Tibial nerve (tissue), 4 donors: ENCODE measurements at places on chromosomes 16 and 17. TPM values are rescaled to one million over a fixed set of nuclear protein-coding genes. Genes with fewer than 3 reads are reported as not detected.

ERBB2 gene
- total RNA-seq, result 131 TPM

KRT24 gene
- not detected for total RNA-seq

CCL1 gene
- not detected for total RNA-seq

DNA sequence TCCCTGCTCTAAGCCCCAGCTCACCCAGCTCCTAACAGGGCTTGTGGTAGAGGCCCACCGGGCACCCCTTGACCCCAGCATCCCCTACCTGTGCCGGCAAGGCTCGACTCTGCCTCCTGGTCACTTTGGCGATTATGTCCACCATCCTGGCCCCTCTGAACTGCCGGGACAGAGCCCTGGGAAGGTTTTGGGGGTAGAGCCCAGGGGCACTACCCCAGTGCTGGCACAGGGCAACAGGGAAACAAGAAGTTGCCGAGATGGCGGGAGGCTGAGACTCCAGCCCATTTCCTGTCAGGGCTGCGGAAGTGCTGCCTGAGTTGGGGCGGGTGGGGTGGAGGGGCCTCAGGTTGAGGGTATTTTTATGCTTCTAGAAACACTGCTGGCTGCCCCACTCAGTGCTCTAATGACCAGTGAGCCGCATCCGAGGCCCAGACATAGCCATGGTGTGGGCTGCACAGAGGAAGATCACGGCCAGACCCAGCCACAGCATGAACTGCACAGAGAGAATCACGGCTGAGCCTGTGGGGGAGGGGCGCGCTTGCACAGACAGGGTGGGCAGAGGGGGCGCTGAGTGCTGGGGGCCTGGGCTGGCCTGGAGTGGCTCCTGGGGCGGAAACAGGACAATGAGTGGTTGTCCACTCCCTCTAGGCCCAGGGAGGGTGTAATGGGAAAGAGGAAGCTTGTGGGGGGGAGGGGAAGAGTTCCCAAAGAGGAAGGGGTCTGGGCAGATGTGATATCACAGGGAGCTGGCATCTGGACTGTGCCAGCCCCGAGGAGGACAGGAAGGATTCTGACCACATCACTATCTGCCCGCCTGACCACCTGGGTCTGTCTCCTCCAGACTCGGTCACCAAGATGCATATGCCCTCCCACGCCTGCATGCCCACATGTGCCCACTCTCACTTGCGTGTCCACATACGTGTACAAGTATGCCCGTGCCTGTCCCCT, 22.3 kb downstream of the ARHGAP27 start:
- no peak overlapping the region for H3K4me3 ChIP-seq
- H3K27me3 ChIP-seq, result no peaks in the 10 kb centered on the region
- DNase-seq, result peak; percentile 56
- H3K27ac ChIP-seq, result peak overlapping the region; percentile 64

- peak within 1 kb of the TSS; percentile 75 for H3K4me3 ChIP-seq
- peak within 1 kb of the TSS; percentile 99 for H3K27ac ChIP-seq
- H3K4me1 ChIP-seq, result peaks cover 33% of the 10 kb centered on the region
- DNase-seq, result peak; percentile 98
- H3K36me3 ChIP-seq, result peaks cover 16% of the 10 kb centered on the region
- no peaks in the 10 kb centered on the region for H3K27me3 ChIP-seq
Observed at GRCh38 chr16:1964506-1965395, at the start of gene RPS2. Gene RPS2, minus strand, starts transcription at chr16:1964826. Its CDS starts 201 bp downstream, at chr16:1964625.

NBR1 gene
- 72.6 TPM for total RNA-seq

DNA sequence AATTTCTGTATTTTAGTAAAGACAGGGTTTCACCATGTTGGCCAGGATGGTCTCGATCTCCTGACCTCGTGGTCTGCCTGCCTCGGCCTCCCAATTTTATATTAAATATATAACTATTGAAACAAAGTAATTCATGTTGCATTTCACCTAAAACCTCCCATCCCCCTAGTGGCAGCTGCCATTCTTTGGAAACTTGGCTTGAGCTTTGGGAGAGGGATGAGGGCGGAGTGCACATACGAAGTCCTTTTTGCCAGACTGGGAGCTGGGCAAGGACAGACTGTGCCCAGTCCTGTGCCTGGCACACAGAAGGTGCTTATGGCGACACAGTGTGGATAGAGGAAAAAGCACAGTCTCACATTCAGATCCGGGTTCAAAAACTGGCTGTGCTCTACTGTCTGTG, 83.8 kb downstream of the NETO2 start:
- no peaks in the 10 kb centered on the region for H3K27me3 ChIP-seq
- H3K36me3 ChIP-seq, result no peaks in the 10 kb centered on the region
- DNase-seq, result no peak
- H3K27ac ChIP-seq, result no peak overlapping the region
- no peak overlapping the region for H3K4me3 ChIP-seq

DNA sequence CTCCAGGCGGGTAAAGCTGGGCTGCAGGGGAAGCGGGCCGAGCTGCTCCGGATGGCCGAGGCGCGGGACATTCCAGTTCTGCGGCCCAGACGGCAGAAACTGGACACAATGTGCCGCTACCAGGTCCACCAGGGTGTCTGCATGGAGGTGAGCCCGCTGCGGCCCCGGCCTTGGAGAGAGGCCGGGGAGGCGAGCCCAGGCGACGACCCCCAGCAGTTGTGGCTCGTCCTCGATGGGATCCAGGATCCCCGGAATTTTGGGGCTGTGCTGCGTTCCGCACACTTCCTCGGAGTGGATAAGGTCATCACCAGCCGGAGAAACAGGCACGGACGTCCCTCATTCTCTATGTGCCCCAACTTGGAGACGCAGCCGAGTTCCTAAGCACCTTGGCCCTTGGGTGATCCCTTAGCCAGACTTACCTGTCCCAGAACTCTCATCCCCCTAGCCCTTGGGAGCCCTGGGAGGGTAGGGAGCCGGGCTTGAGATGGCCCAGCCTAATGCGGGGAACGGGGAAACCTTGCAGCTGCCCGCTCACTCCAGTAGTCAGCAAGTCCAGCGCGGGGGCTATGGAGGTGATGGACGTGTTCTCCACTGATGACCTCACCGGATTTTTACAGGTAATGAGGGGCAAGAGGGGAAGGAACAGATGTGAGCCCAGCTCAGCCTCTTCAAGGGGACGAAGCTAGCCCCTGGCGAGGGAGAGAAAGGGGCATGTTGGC, 806 bp downstream of the MRM1 start:
- no peaks in the 10 kb centered on the region for H3K27me3 ChIP-seq
- H3K36me3 ChIP-seq, result peaks cover 1% of the 10 kb centered on the region
- H3K4me3 ChIP-seq, result peak overlapping the region; percentile 59
- DNase-seq, result no peak
- peak overlapping the region; percentile 85 for H3K27ac ChIP-seq

GRCh38 chr17:29588017-29588561, 1.4 kb downstream of the GIT1 start:
- DNase-seq, result no peak
- H3K27ac ChIP-seq, result peak overlapping the region; percentile 80
- H3K4me1 ChIP-seq, result peaks cover 90% of the 10 kb centered on the region
- peak overlapping the region; percentile 96 for H3K4me3 ChIP-seq

WNT9B gene
- 0.90 TPM for total RNA-seq

DNA sequence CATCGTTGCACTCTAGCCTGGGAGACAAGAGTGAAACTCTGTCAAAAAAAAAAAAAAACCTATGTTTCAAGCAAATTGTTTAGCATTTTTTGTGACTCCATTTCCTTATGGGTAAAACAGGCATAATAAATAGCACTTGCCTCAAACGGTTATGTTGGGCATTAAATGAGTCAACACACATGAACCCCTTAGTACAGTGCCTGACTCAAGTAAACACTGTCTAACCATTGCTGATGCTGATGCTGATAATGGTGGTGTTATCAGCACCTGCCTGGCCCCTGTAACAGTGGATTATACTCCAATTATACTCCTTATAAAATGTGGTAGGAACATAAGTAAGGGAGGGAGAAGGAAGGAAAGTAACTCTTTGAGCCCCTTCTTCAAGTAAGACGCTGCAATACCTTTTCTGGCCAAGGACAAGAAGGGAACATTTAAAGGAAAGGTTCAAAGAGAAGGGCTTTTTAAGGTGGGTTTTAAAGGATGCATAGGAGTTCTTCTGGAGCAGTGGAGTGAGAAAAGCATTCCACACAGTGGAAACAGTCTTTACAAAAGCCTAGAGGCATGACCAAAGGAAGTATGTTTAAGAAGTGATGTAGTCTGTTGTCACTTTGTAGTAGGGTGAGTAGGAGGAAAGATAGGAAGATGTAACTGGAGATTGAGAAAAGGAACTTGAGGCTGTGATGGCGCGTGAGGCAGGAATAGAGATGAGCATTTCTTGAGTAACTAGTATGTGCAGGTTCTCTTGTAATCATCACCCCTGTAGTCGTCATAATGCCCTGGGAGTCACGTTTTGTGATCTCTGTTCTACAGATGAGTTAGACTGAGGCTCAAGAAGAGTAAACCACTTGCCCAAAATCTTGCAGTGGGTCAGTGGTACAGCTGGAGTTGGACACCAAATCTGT, 4.3 kb downstream of the SCNN1B start:
- H3K4me3 ChIP-seq, result no peak overlapping the region
- no peak for DNase-seq
- no peaks in the 10 kb centered on the region for H3K36me3 ChIP-seq
- H3K4me1 ChIP-seq, result no peaks in the 10 kb centered on the region
- H3K27ac ChIP-seq, result no peak overlapping the region

GRCh38 chr17:78241277-78242023, 10.0 kb downstream of the TMEM235 start:
- H3K36me3 ChIP-seq, result no peaks in the 10 kb centered on the region
- H3K4me3 ChIP-seq, result no peak overlapping the region
- no peaks in the 10 kb centered on the region for H3K4me1 ChIP-seq
- no peaks in the 10 kb centered on the region for H3K27me3 ChIP-seq
- DNase-seq, result no peak

DNA sequence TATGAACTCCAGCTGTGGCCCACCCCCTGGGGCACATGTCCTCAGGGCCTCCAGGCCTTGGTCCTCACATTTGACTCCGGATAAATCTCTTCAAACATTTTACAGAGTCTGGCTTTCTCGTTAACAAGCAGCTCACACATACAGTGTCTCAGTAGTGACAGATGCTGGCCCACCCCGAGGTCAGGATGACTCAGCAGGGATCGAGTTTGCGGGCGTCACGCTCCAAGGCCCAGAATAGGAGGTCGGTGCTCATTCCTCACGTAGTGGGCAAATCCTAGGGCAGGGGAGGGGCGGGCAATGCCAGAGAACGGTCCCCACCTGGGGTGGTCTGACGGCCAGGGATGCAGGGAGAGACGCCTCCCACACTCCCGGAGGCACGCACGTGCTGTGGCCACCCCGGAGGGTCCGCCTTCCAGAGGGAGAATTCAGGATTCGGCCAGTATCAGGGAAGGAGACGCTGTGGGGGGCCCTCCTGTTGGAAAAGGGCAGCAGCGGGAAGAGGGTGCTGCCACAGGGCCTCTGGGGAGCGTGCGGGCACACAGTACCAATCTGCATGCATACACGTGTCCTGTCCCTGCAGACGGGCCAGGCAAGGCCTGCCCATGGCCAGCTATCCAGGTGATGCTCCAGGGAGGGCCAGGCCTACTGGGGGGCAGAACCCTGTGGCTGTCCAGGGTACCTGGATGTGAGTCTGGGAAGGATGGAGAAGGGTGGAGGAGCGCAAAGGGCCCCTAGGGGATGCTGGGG, 8.6 kb downstream of the SLC7A5 start:
- no peaks in the 10 kb centered on the region for H3K27me3 ChIP-seq
- no peak overlapping the region for H3K4me3 ChIP-seq
- no peaks in the 10 kb centered on the region for H3K36me3 ChIP-seq
- no peak overlapping the region for H3K27ac ChIP-seq
- DNase-seq, result no peak
- H3K4me1 ChIP-seq, result peaks cover 12% of the 10 kb centered on the region

GRCh38 chr17:46960152-46960551, 18.9 kb downstream of the RPRML start:
- no peak overlapping the region for H3K4me3 ChIP-seq
- H3K36me3 ChIP-seq, result no peaks in the 10 kb centered on the region
- H3K4me1 ChIP-seq, result no peaks in the 10 kb centered on the region
- no peak overlapping the region for H3K27ac ChIP-seq

CA5A gene
- total RNA-seq, result not detected

DNA sequence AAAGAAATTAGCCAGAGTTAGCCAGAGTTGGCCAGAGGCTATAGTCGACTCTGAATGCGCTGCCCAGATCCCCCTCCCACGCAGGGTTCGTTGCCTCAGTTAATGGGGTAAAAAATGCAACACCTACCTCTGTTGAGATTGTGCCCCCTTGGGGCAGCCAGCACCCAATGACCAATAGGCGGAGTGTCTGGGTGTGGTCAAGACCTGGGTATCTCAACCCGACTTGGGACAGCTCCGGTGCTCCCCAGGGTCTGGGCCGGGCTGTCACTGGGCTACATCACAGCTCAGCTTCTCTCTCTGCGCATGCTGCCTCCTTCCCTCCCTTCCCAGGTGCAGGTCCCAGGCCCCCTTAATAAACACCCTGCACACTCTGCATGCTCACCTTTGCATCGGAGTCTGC, 59.6 kb upstream of the GCSH start:
- no peaks in the 10 kb centered on the region for H3K27me3 ChIP-seq
- no peaks in the 10 kb centered on the region for H3K36me3 ChIP-seq
- DNase-seq, result no peak

SKA2 gene
- total RNA-seq, result 55.7 TPM

- H3K36me3 ChIP-seq, result peaks cover 15% of the 10 kb centered on the region
- no peaks in the 10 kb centered on the region for H3K4me1 ChIP-seq
- H3K27ac ChIP-seq, result no peak overlapping the region
Observed at GRCh38 chr16:23694265-23694643, 15.6 kb downstream of the PLK1 start.

OR1A1 gene
- not detected for total RNA-seq

PHKB gene
- total RNA-seq, result 80.4 TPM

TPSG1 gene
- total RNA-seq, result not detected

- no peak for DNase-seq
- H3K4me3 ChIP-seq, result no peak overlapping the region
- H3K4me1 ChIP-seq, result no peaks in the 10 kb centered on the region
- H3K36me3 ChIP-seq, result no peaks in the 10 kb centered on the region
Observed at GRCh38 chr16:48511071-48511540, 98.9 kb downstream of the N4BP1 start.

DNA sequence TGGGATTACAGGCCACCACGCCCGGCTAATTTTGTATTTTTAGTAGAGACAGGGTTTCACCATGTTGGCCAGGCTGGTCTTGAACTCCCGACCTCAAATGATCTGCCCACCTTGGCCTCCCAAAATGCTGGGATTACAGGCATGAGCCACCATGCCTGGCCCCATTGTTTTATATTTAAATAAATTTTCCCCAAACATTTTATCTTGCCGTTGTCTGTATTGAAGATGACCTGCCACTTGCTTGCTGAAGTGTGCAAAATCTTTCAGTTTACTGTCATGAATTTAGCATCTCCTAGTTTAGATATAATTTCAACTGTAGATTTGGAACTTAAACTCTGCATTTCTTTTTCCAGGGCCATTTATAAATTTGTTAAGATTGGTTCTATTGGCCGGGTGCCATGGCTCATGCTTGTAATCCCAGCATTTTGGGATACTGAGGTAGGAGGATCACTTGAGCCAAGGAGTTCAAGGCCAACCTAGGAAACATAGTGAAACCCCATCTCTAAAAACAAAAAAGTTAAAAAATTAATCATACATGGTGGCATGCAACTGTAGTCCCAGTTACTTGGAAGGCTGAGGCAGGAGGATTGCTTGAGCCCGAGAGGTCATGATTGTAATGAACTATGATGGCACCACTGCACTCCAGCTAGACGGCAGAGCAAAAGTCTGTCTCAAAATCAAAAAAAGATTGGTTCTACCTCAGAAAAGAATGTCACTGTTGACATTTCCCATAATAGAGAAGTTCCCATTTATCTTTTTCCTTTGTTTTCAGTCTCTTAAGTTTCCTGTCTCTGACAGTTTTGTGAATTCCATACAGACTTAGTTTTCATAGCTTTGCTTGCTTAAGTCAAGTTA, 84.4 kb downstream of the VMP1 start:
- peak overlapping the region; percentile 74 for H3K27ac ChIP-seq
- no peaks in the 10 kb centered on the region for H3K27me3 ChIP-seq
- H3K4me3 ChIP-seq, result no peak overlapping the region
- DNase-seq, result no peak
- peaks cover 9% of the 10 kb centered on the region for H3K4me1 ChIP-seq
